ENCODE measurements at places on chromosomes 3 and 15.

DNA sequence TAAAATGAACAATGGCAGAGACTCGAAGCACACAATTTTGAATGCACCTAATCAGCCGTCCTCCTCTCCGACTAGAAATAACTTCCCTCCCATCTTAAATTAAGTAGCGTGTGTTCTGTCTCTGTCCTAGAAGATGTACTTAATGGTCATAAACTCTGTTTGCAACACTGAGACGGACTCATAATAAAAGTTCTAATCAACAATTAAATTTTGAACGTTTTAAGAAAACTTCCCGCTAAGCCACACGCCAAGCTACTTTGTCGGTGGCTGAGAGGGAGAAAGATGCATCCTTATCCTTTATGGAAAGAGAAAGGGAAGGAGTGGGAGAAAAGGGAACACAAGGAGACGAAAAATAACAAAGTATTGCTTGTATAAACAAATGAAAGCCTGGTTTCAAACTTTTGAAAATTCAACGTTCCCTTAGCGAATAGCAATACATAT is 989 bp downstream of the GNB4 start:
- no peak for DNase-seq

DNA sequence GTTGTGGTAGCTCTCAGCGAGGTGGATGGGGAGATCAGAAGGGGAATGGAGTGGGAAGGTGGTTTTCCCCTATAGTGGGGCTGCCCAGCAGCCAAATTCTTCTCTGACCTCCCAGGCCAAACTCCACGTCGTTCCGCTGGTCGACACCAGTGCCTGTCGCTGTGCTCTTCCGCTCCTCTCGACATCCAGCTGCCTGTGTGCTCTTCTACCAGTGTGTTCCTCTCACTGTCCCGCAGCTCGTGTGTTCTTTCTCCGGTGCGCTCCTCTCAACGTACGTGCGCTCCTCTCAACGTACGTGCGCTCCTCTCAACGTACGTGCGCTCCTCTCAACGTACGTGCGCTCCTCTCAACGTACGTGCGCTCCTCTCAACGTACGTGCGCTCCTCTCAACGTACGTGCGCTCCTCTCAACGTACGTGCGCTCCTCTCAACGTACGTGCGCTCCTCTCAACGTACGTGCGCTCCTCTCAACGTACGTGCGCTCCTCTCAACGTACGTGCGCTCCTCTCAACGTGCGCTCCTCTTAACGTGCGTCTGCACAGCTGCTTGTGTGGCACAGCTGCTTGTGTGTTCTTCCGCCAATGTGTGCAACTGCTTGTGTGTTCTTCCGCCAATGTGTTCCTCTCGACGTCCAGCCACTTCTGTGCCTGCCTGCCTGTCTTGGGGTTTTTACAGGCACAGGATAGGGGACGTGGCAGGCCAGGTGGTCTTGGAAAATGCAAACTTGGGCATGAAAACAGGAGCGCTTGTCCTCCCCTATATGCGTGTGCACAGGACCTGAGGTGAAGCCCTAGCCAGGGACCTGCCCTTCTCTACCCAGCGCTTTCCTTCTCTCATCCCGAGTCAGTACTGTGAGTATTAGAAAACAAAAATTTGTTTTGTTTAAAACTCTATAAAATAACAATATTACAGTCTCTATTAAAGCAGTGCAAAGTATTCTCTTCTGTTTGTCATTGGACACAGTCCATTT is 991.1 kb downstream of the GBE1 start:
- no peak for DNase-seq

DNA sequence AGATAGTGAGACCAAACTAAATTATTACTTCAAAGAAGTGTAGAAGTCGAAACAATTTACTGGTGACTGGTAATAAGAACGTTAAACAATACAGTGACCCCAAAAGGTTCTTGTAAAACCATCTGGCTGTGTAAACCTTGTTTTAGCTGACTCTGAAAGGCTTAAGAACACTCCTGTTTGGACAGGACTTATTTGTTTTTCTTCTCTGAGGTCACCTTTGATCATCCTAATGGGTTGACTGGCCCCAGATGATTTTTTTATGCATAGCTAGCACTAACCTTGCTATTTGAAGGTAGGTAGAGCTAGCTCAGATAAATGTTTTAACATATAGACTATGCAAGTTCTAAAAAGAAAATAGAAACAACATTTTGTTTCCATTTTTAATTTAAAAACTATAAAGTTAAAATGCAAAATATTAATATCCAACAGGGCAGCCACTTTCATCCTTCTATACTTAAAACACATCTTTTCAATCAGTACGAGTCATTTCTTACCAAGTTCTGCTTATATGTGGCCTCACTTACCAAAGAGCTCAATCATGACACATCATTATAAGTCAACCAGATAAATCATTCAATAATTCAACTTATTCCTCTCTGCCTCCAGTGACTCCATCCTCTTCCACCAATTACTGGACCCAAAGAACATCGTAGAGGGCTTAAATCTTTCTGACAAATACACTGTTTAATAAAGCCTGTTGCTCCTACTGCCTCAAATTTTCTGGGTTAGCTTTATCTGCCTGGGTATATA is 158.8 kb downstream of the SSR3 start:
- no peak for DNase-seq

DNA sequence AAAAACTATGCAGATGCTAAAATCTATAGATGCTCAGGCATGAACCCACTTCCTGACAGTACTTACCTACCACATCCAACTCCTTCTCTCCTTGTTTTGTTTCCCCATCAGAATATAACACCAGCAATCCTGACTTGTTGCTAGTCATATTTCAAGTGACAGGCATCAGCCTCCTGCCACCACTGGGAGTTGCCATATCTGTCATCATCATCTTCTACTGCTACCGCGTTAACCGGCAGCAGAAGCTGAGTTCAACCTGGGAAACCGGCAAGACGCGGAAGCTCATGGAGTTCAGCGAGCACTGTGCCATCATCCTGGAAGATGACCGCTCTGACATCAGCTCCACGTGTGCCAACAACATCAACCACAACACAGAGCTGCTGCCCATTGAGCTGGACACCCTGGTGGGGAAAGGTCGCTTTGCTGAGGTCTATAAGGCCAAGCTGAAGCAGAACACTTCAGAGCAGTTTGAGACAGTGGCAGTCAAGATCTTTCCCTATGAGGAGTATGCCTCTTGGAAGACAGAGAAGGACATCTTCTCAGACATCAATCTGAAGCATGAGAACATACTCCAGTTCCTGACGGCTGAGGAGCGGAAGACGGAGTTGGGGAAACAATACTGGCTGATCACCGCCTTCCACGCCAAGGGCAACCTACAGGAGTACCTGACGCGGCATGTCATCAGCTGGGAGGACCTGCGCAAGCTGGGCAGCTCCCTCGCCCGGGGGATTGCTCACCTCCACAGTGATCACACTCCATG is 65.3 kb downstream of the TGFBR2 start:
- no peak for DNase-seq

DNA sequence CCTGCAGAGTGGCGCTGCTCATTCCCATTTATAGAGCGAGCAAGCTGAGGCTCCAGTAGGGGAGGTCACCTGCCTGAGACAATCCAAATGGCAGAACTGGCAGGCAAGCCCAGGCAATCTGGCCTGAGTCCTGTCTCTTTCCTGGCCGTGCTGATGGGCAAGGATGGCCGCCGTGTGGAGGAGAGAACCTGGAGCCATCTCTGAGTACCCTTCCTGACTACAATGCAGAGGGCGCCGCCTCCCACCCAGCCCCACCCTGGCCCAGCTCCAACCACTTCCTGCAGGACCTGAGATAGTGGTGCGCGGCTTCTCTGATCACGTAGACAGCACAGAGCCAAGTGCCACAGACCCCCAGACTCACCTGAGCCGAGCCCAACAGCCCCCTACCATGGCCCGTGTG is 7.0 kb downstream of the TLR9 start:
- DNase-seq, result no peak

DNA sequence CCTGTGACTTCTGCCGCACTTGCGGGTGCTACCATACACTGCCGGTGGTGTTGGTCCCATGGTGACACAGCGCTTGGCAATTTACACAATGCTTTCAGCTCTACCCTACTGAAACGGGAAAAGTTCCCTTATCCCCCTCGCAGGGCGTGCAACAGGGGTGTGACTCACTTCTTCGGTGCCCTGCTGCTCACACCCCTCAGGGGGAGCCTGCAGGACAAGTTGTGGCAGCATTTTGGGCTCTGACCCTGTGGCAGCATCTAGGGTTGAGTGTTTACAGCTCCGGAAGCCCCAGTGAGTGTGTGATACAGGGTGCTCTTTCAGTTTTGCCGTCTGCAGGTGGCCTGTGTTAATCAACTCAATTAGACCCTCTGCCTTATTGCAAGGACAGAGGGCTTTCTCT is 324.7 kb upstream of the RGMA start:
- no peak for DNase-seq

DNA sequence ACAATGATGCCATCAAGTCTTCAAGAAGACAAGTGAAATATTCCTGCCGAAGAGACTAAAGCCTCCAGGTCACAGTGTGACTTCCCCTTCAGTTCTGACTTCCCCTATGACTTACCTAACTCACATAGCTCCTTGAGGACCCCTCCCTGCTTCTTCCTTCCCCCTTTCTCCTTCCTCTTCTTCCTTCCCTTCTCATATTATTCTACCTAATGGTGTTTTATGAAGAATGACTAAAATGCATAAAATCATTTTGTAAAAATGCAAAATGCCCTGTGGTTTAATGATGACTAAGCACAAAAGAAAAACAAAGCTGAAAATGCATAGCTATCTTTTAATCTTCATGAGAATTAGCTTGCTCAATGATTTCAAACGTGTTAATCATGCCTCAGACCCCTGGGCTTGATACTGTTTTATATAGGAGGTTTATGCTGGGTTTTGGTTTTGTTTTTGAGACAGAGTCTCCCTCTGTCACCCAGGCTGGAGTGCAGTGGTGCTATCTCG is 26.1 kb upstream of the TM4SF4 start:
- DNase-seq, result no peak

- no peak for DNase-seq
Observed at GRCh38 chr3:4350789-4351163, 47.6 kb downstream of the SETMAR start.

- no peak for DNase-seq
Observed at GRCh38 chr3:151925876-151926275, 52.4 kb downstream of the SUCNR1 start.

- DNase-seq, result no peak
Observed at GRCh38 chr3:62378311-62378789, 5.0 kb upstream of the FEZF2 start.

DNA sequence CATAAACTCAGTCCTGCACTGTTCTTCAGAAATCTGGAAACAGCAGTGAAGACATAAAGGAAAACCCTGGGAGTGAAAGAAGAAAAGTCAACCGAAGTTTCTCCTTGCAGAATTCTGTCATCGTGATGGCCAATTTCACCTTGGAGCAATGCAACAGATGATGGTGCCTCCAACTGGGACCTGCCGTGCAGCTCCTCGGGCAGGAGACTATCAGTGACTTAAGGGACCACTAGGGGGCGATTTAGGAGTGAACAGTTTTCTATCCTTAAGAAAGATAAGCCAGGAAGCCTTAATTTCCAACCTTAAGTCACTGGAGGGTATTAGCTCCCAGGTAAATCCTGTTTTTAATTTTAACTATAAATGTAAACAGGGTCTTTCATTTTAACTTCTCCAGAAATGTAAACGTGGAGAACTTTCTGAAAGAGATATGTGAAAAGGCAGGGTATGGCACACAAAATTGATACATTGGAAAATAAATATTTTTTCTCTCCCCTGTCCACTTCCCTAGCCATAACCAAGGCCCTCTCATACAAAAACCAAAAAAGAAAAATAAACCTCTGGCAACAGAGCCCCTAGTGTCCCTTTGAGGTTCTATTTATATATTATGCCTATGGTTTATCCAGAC is 116.3 kb downstream of the PDZRN3 start:
- DNase-seq, result no peak

DNA sequence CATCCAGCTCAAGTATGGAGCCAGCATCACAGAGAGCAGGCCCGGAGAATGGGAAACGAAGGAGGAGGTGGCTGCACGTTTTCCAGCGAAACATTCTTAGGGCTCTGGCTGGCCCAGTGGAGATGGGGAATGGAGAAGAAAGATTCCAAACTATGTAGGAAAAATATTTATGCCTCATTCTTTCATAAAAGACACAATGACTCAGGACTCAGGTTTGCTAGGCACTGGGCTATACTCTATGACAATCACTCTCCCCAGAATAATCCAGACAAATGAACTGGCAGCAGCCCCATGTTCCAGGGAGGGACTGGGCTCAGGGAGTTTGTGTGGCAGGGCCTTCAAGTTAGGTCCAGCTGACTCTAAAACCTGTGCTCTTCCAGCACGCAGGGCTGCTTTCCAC is 110.8 kb upstream of the RAD18 start:
- DNase-seq, result no peak

- no peak for DNase-seq
Observed at GRCh38 chr15:42984493-42985034, 64.0 kb upstream of the TTBK2 start.

GRCh38 chr3:173003471-173003870 is 137.6 kb downstream of the SPATA16 start:
- DNase-seq, result no peak

GRCh38 chr15:27094235-27094634 is 123.3 kb downstream of the GABRG3 start:
- no peak for DNase-seq

DNA sequence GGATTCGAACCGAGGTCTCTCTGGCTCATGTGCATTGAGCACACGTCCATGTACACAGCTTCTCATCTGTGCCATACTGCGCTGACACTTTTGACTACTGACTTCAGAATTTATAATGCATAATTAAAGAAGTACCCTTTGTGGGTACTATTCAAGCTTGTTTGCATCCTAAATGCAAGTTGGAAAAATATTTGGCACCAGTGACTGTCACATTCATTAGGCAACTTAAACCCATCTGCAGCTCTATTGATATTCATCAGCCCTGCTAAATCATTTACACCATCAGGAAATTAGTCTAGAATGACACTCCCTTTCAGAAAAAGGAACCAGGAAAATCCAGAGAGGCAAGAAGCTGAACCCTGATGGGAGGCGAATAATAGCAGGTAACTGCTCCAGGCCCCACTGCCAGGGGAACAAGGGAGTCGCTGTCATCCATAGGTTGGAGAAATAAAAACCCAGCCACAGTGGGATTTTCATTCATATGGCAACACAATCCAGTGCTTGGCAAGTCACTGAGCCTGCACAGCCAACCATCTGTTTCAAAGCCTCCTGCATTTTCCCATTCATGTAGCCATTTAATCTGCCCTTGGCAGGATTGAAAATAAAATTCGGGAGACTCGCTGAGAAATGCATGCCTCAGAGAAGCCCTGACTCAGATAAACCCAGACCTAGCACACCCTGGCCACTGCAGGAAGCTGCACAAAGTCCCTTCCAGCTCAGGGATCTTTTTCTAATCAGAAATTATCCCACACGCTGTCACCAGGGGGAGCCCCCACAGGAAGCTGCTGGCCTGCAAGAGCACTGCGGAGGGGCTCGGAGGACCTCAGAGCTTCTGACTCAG is 103.0 kb upstream of the VEPH1 start:
- DNase-seq, result peak; percentile 12

GRCh38 chr3:118244761-118245160 is 789.9 kb downstream of the IGSF11 start:
- DNase-seq, result no peak

- DNase-seq, result no peak
Observed at GRCh38 chr15:101161656-101162055, 90.2 kb downstream of the CHSY1 start.

- DNase-seq, result no peak
Observed at GRCh38 chr3:67008388-67008787, 10.3 kb downstream of the KBTBD8 start.

- no peak for DNase-seq
Observed at GRCh38 chr15:32107477-32108080, 77.3 kb downstream of the CHRNA7 start.
